Endothelial cell of umbilical vein (primary cell): ENCODE measurements at places on chromosomes 11 and 22. TPM values are rescaled to one million over a fixed set of nuclear protein-coding genes. Genes with fewer than 3 reads are reported as not detected.

Gene ART1
- polyA plus RNA-seq, result not detected in 2 replicates

Gene CRYBA4
- polyA plus RNA-seq, result not detected in 2 replicates

Gene TMPRSS6
- not detected in 2 replicates for polyA plus RNA-seq

Gene DKK3
- polyA plus RNA-seq, result 335 and 365 TPM in 2 replicates

Gene C11orf91
- 0.21 and 0.94 TPM in 2 replicates for polyA plus RNA-seq

Gene ALX4
- polyA plus RNA-seq, result not detected in 2 replicates

Gene OR2D2
- polyA plus RNA-seq, result 0.08 and 0.18 TPM in 2 replicates

Gene PPP1R14B
- 308 and 320 TPM in 2 replicates for polyA plus RNA-seq

Gene PNPLA3
- polyA plus RNA-seq, result 5.3 TPM in 2 replicates

Gene CCDC89
- polyA plus RNA-seq, result not detected in 2 replicates

Gene RAG2
- polyA plus RNA-seq, result not detected in 2 replicates

Gene HDHD5
- polyA plus RNA-seq, result 49.5 and 54.1 TPM in 2 replicates

Gene EXPH5
- 0.02 and 0.03 TPM in 2 replicates for polyA plus RNA-seq

Gene KCNK4
- 0.06 and 0.19 TPM in 2 replicates for polyA plus RNA-seq

Gene CYP2D6
- polyA plus RNA-seq, result 0.25 TPM in 2 replicates

Gene HOATZ
- not detected in 2 replicates for polyA plus RNA-seq

Gene SBF1
- 36.3 and 40.0 TPM in 2 replicates for polyA plus RNA-seq

Gene MMP11
- 16.9 and 23.2 TPM in 2 replicates for polyA plus RNA-seq

Gene OR10G6
- not detected in 2 replicates for polyA plus RNA-seq

Gene UNC93B1
- 18.9 and 22.0 TPM in 2 replicates for polyA plus RNA-seq

Gene MDK
- polyA plus RNA-seq, result 893 and 985 TPM in 2 replicates

Gene ACRV1
- polyA plus RNA-seq, result not detected in 2 replicates

Gene CAVIN3
- polyA plus RNA-seq, result 221 and 241 TPM in 2 replicates

Gene IL10RA
- polyA plus RNA-seq, result 0.04 and 0.11 TPM in 2 replicates

Gene ACR
- polyA plus RNA-seq, result 0.43 and 0.91 TPM in 2 replicates

Gene SNX32
- polyA plus RNA-seq, result 0.19 and 0.29 TPM in 2 replicates

Gene STK33
- 0.63 and 1.1 TPM in 2 replicates for polyA plus RNA-seq

Gene NCF4
- 0.07 and 0.13 TPM in 2 replicates for polyA plus RNA-seq

Gene DEUP1
- not detected in 2 replicates for polyA plus RNA-seq

Gene SERHL2
- 2.0 and 2.3 TPM in 2 replicates for polyA plus RNA-seq

Gene GDPD4
- not detected in 2 replicates for polyA plus RNA-seq

Gene BIK
- polyA plus RNA-seq, result 0.57 and 0.95 TPM in 2 replicates

Gene SLC36A4
- polyA plus RNA-seq, result 3.9 and 8.5 TPM in 2 replicates

Gene TMEM25
- 34.6 and 42.3 TPM in 2 replicates for polyA plus RNA-seq

Gene SLC5A12
- not detected in 2 replicates for polyA plus RNA-seq

Gene CDC42BPG
- polyA plus RNA-seq, result 0.13 and 0.19 TPM in 2 replicates

Gene TPBGL
- polyA plus RNA-seq, result not detected in 2 replicates

Gene CTSC
- polyA plus RNA-seq, result 144 and 186 TPM in 2 replicates

Gene VWA5A
- 7.0 and 9.1 TPM in 2 replicates for polyA plus RNA-seq

Gene HPX
- 1.5 and 1.6 TPM in 2 replicates for polyA plus RNA-seq

Gene CHADL
- polyA plus RNA-seq, result 1.1 and 2.1 TPM in 2 replicates

Gene H19
- 0.21 and 0.68 TPM in 2 replicates for polyA plus RNA-seq

Gene NXPE2
- not detected in 2 replicates for polyA plus RNA-seq
